NCI-H748 treated with DMSO at 0.1 percent for 48 hours (cell line): ENCODE measurements at places on chromosomes 3 and 15.

DNA sequence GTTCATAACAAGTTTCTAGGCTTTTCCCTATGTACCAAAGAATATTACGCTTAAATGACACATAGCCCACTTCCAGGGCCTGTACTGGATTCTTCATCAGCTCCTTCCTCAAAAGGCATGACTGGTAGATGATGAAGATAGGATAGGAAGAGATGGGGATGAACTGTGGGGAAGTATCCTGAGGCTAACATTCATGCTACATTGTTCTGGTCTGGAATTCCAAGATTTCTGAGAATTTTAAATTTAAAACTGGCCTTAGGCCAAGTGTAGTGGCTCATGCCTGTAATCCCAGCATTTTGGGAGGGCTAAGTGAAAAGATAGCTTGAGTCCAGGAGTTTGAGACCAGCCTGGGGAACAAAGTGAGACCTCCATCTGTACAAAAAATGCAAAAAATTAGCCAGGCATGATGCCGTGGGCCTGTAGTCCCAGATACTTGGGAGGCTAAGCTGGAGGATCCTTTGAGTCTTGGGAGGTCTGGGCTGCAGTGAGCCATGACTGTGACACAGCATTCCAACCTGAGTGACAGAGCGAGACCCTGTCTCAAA, 160.1 kb upstream of the PLAAT1 start:
- DNase-seq = no peak

- DNase-seq = peak; percentile 47
Measured at GRCh38 chr3:43855674-43856299, 165.0 kb downstream of the ABHD5 start.

DNA sequence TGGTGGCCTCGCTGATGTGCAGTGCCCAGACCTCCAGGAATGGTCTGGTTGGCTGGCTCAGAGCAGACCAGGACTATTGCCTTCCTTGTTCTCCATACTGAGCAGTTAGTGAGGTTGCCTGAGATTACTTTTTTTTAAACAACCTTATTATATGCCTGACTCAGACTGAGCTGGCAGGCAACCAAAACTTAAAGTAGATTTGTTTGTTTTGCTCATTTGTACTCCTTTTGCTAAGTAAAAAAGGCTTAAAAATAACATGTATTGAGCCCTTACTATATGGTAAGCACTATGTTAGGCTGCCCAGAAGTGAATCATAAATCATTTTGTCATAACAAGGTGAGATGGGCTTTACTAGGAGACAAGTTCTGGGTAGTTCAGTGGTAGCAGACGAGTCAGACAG, 92.4 kb downstream of the GHSR start:
- DNase-seq = no peak

GRCh38 chr3:188331166-188331565, 177.2 kb downstream of the LPP start:
- no peak for DNase-seq

DNA sequence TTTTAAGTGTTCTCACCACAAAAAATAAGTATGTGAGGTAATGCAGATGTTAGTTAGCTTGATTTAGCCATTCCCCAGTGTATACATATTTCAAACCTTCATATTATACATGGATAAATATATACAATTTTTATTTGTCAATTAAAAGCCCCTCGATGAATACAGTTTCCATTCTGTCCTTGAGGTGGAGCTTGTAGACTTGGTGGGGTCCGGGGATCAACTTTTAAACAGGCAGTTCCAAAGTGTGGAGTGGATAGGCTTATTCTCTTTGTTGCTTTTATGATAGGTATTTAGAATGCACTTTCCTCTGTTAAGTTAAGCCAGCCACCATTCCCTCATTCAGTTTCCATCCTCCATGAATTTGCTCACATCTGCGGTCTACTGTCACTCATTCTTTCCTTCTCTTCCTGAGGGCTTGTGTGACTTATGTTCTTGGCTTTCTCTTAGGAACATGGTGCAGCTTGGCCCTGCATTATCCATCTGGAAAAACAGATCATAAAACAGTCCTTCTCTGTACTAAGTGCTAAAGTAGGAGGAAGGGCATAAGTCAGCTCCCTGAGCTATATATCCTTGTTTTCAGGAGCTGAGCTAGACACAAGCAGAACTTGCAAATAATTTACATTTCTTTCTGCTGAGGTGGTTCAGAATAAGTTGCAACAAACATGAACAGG, 149.1 kb downstream of the NFKBIZ start:
- DNase-seq = no peak

DNA sequence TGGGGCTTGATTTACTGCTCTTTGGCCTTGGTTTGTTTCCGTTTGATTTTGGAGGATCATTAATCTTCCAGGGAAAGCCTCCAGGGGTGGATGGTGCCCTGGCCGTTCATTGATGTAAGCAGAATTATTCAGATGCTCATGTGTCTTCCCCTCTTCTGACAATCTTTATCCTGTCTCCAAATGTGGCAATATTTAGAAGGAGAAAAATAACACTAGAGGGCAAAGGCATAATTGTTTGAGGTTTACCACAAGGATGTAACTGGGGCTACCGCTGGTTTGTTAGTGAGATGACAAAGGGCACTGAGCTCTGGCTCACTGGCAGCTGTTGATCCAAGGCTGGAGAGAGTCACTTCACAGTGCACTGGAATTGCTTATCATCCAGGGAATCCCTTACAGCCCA, 18.2 kb upstream of the PLCL2 start:
- DNase-seq = no peak

GRCh38 chr3:10193692-10194327, 29.1 kb downstream of the IRAK2 start:
- DNase-seq = no peak
